ENCODE measurements at places on chromosomes 2 and 18. TPM values are rescaled to one million over a fixed set of nuclear protein-coding genes. Genes with fewer than 3 reads are reported as not detected.

LHCGR gene
- total RNA-seq = not detected

ARMC9 gene
- total RNA-seq = 3.1 TPM

GPD2 gene
- total RNA-seq = 12.8 TPM

TXNDC2 gene
- total RNA-seq = not detected

RAD51AP2 gene
- total RNA-seq = not detected

ERICH2 gene
- total RNA-seq = not detected

MOB4 gene
- total RNA-seq = 20.2 TPM

IGFBP2 gene
- not detected for total RNA-seq

DSG2 gene
- total RNA-seq = 0.07 TPM
